Activated CD8-positive, alpha-beta memory T cell treated with anti-CD3 and anti-CD28 coated beads, Interleukin-2, amount 10 ng/mL, durations not matched to agents 7 days and 5 days (primary cell): ENCODE measurements at places on chromosomes 6 and 20.

GRCh38 chr6:25027221-25027916 is 91.6 kb upstream of the RIPOR2 start:
- peak; percentile 90 for DNase-seq

DNA sequence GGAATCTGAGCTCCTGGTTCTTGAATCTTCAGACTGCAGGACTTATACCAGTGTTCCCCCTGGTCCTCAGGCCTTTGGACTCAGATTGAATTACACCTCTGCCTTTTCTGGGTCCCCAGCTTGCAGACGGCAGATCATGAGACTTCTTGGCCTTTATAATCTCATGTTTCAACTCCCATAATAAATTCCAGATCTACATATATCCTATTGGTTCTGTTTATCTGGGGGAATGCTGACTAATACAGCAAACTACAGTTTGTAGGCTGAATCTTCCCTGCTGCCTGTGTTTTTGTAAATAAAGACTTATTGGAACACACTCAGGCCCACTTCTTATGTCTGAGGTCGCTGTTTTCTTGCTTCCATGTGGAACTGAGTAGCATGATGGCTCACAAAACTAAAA is 184.7 kb downstream of the HDGFL1 start:
- DNase-seq, result no peak

GRCh38 chr6:22045261-22045912 is 251.4 kb downstream of the PRL start:
- no peak for DNase-seq

- no peak for DNase-seq
Observed at GRCh38 chr20:18187020-18187419, 49.4 kb downstream of the KAT14 start.

DNA sequence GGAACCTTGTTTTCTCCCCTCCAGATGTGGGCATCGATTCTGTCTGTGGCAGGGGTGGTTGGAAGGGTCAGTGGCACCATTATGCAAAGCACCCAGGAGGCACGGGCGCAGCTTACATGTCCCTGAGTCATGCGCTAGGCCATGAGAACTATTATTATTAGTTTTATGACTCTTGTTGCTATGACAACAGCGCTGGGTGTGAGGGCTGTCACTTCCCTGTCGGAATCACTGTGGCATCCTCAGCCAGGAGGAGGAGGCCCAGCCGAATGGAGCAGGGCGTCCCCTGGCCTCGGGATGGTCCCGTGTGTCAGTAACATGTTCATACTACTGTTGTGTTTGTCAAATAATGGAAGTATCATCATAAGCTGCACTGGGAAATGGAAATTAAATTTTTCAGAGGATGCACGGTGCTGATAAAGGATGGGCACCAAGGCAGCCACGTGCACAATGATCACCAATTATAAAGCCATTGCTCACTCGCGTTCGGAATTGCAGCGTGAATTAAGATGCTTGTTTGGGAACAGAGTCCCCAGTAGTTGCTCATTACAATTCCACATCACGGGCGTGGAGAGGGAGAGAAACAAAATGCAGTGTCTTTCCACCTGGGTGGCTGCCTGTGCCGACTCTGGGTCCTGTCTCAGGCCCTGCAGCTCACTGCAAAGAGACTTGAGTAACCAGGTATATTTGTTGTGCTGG is 247.9 kb downstream of the CDH4 start:
- no peak for DNase-seq

DNA sequence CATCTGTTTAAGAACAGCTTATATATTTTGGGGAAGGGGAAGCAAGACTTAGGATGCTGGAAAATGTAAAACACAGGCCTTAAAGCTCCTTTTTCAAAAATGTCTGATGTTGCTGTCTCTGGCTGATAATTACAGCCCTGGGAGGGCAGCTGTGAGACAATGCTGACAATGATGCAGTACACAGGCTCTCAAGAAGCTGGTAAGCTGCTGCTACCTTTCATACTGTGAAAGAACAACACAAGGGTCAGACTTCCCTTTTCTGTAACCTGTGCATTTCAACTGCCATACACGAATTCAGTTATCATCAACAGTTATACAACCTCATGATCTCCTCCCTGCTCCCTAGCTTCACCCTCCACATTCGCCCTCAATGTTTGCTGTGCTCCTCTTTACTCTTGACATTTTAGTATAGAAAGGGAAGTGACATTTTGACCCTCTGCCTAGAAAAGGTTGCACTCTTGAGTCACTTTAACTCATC is 25.2 kb downstream of the MAP7 start:
- DNase-seq, result no peak

DNA sequence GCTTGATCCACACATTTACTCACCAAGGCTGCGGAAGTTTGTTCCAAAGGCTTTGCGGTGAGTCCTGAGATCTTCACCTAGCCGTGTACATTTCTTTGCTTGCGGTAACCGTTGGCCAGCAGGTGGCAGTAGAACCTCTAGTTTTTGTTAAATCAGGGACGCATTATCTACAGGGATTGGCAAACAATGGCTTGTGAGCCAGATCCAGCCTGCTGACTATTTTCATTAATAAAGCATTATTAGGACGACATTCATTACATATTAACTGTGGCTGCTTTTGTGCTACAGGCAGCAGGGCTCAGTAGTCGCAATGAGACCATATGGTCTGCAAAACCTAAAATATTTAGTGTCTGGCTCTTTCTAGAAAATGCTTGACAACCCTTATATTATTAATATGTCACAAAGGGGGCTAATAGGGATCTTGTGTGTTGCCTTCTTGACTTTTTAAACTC is 174.1 kb downstream of the DOK5 start:
- DNase-seq, result peak; percentile 71

DNA sequence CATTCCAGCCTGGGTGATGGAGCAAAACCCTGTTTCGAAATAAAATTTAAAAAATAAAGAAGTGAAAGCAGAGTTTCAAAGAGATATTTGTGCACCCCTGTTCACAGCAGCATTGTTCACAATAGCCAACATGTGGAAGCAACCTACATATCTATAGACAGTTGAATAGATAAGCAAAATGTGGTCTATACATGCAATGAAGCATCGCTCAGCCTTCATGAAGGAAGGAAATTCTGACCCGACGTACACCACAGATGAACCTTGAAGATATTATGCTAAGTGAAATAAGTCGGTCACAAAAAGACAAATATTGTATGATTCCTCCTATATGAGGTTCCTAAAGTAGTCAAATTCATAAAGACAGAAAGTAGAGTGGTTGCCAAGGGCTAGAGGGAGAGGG is 6.5 kb upstream of the NCOA6 start:
- DNase-seq, result no peak

DNA sequence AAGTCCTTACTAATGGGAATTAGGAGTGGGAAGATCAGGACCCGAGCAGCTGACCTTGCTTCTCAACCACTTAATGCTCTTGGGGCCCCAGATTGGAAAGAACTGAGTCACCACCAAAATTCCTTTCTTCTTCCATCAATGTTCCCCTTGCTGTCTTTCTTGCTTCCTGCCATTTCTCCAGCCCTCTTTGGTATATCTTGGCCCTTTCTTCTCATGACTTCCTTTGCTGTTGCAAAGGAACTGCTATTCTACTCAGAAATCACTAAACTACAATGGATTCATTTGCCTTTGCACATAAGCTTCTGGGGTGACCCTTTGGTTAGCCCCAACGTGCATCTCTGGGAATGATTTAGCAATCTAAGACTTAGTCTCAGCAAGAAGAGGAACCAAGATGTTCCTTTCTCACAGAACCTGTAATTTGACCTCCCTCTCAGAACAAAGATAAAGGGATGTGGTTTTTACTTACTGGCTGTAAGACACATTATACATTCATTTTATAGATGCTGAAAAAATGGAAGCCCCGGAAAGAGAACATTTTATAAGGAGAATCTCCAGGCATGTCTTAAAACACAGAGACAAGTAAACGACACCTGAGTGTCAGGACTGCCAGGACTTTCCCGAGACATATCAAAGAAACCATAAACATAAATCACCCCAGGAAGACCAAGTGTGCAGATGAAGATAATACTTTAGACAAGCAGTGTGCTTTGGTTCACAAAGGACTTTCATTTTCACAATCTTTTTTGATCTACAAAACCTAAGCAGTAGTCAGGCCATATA is 99.0 kb upstream of the TNFAIP3 start:
- no peak for DNase-seq

DNA sequence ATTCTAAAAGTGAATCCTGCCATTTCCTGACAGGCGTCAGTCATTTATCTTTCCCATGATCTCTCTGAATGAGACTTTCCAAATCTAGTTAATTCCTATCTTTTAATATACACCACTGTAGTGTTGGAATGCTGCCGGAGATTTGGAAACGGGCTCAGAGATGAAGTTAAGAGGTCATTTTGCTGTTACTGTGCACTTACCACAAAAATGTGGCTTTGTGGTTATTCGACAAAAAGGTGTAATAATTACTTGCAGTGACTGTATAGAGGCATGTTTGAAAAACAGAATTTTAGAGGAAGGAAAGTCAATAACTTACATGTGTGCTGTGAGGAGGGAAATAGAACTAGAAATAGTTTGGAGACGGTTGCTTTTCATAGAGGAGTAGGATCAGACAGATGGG is 460.2 kb upstream of the BTBD3 start:
- no peak for DNase-seq

GRCh38 chr20:24153101-24154040 is 164.8 kb upstream of the GGTLC1 start:
- no peak for DNase-seq

GRCh38 chr6:39007575-39007974 is 41.0 kb upstream of the GLP1R start:
- no peak for DNase-seq

DNA sequence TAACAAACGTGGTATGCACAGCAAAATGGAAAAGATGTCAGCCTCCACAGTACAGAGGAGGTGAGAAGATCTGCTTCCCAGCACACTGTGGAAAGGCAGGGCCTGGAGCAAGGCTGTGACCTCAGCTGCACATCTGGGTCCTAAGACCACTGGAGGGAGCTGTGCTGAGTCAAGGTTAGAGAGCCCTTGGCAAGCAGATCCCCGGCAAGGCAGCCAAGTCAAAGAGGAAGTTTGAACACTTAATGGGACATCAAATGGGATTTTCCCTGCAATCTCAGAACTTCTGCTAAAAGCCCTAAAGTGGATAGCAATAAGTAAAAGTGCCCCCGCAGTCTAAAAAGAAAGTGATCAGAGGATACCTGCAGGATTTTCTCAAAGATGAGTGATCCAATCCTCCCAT is 39.5 kb downstream of the UNC5CL start:
- no peak for DNase-seq

- no peak for DNase-seq
Observed at GRCh38 chr6:132286298-132287019, 114.8 kb downstream of the MOXD1 start.

DNA sequence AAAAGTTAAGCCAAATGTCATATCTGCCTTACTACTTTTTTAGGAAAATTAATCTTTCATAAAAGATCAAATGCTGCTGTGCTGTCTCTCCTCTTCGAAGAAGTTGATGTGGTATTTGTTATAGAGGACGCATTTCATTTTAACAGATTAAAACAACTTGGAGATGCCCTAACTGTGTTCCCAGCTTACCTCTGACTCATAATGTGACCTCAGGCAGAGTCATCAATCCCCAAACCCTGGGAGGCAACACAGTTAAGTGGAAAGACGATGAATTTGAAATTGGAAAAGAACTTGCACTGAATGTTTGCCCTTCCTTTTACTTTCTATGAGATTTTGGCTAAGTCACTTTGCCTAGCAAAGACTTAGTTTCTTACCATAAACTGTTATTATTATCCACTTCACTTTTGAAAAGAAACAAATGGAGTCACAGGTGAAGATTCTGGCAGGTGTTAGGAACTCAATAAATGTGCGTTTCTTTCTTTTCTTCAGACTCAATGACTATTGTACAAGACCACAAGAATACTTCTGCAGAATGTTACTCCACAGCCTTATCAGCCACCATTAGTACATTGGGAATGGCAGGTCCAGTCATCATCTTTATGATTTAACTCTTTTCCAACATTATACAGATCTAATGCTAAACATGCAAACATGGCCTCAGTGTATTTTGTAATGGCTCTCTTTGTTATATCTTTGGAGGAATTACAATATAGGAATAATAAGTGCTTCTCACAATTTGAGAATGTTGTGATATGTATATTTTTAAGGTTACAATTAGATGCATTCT is 102.6 kb downstream of the COL21A1 start:
- no peak for DNase-seq

DNA sequence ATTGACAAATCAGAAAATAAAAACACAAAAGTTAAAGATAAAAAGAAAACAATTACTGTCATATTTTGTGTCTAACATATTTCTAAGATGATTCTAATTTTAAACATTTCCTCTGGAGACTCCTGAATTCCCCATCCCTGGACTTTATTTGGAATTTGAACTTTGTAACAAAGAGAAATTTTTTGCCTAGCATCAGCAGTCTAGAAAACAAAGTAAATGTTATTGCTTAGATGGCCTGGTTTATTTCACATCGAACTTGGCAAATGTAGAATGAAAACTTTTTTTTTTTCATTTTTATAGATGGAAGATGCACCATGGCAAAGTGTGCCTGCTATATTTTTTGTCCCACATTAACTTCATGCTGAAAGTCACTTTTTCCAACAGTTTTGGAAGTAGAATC is 159.1 kb downstream of the TBX18 start:
- DNase-seq, result no peak

DNA sequence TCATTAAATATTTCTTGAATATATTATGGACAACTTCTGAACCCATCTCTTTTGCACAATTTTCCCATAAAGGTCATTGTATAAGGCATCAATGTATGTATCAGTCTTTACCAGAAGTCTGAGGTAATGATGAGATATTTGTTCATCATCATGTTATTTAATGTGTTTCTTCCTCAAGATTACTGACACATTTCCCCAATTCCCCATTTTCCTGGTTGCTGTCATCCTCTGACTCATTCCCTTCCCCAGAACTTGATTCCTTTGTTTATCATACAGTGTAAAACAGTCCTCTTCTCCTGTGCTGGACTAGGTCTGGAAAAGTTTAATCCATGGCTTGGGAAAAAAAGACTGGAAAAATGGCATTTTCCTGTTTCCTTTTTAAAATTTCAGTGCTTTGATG is 107.9 kb upstream of the FLRT3 start:
- DNase-seq, result no peak

DNA sequence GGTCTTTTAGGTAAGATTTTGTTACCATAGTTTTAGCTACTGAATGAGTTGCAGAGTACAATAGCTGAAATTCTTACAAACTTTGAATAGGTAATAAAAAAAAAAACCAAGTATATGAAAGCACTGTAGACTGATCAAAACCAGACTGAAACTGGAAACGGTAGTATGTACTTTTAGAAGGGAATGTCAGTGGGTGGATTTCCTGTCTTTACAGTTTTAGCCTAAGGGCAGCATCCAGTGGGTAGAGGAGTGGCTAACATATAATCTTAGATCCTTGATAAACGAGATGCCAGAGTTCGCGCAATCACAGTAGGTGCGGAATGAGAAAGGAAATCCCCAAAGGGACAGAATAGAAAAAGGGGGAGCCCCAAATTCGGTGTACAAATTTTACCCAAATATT is 385.9 kb upstream of the RUNX2 start:
- no peak for DNase-seq

- DNase-seq, result no peak
Observed at GRCh38 chr20:35111141-35111888, 18.7 kb upstream of the TRPC4AP start.

- no peak for DNase-seq
Observed at GRCh38 chr20:5715071-5715841, 34.9 kb upstream of the SHLD1 start.

- peak; percentile 46 for DNase-seq
Observed at GRCh38 chr20:25195962-25196785, 662 bp downstream of the ENTPD6 start.
